Stimulated activated CD8-positive, alpha-beta memory T cell treated with anti-CD3 and anti-CD28 coated beads, Interleukin-15, amount 100 ng/mL, for 1 hour (primary cell): ENCODE measurements at places on chromosomes 16 and 17.
A peak's percentile ranks its signal among the peaks of the same experiment; 100 is the strongest.

- no peak for DNase-seq
Measured at GRCh38 chr16:6573577-6573976, 759.1 kb upstream of the RBFOX1 start.

DNA sequence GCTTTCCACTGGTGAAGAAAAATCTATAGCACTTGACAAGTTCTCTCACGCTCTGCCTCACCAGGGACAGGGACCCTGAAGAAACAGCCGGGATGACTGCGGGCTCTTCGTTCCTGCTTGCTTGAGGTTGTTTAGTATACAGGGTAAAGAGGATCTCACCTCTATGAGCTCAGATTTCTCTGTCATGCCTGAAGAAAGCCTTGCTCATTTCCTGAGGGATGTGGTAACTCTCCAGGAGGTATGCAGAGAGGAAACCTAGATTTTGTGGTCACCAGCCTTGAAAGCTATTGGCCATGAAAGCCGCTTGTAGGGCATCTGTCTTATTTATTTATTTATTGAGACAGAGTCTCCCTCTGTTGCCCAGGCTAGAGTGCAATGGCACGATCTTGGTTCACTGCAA lies 23.2 kb downstream of the USP43 start:
- DNase-seq: no peak

- no peak for DNase-seq
Measured at GRCh38 chr16:83201748-83202147, 575.0 kb downstream of the CDH13 start.

- no peak for DNase-seq
Measured at GRCh38 chr17:6706996-6707395, 6.2 kb downstream of the SLC13A5 start.

DNA sequence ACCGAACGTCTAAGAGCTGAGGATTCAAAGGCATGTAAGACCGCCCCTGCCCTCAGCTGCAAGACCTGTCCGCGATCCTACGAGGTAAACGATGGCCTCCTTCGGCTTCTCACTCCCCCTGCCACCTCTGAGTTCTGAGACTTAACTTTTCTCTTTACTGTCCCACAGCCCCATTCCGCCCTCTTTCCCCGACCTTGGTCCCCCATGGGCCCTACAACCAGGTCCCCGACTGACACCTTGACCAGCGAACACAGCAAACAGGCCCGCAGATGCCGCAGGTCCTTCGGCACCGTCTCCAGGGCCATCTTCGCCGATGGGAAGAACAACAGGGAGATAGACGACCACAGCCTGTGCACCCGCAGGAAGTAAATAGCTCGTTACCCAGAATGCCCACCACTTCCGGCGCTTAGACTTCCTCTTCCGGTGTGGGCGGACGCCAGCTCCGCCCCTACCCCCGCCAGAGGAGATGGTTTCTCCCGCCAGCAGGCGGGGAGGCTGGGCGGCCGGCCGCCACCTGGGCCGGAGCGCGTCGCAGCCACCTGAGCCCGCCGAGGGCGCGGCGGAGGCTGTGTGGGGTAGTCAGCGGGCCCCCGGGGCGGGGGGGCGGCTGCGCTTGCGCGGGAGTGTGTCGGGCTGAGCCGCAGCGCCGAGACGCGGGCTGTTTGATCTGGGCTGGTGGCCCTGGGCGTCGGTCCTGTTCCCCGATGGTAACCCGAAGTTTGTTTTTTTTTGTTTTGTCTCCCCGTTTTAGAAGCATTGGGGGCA lies at the start of gene SUPT4H1:
Gene SUPT4H1, minus strand, starts transcription at position 371 of the 765 bp plus-strand sequence. Its CDS starts 66 bp downstream, at position 305.
- peak; percentile 72 for DNase-seq

- no peak for DNase-seq
Measured at GRCh38 chr17:75843577-75844529, at the start of gene UNC13D. Gene UNC13D (minus strand): TSS chr17:75844404. CDS start chr17:75844337, 67 bp downstream.

DNA sequence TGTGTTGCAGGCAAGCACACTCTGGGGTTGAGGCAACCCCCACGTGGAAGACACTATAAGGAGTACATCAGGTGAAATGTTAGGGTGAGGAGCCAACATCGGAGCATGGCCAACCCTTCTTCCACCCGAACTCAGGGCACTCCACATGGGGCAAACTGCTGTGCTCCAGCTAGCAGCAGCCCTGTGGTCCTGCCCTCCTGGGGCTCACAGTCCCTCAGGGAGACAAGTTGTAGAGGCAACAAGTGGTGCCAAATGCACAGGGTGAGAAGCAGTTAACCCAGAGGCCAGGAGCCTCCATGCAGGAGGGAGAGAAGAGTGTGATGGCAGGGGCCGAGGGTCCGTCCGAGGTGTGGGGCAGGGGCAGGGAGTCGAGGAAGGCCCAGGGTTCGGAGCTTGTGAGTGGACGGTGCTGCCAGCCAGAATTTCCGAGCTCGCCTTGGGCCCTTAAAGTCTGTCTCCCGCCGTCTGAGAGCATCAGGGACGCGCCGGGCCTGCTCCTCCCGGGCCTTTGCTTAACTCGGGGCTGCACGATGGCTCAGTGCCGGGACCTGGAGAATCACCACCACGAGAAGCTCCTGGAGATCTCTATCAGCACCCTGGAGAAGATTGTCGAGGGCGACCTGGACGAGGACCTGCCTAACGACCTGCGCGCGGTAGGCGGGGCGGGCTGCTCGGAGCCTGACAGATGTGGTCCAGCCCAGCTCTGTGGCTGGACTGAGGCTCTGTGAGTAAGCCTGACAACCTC lies 32.3 kb downstream of the ATPAF2 start:
- no peak for DNase-seq

DNA sequence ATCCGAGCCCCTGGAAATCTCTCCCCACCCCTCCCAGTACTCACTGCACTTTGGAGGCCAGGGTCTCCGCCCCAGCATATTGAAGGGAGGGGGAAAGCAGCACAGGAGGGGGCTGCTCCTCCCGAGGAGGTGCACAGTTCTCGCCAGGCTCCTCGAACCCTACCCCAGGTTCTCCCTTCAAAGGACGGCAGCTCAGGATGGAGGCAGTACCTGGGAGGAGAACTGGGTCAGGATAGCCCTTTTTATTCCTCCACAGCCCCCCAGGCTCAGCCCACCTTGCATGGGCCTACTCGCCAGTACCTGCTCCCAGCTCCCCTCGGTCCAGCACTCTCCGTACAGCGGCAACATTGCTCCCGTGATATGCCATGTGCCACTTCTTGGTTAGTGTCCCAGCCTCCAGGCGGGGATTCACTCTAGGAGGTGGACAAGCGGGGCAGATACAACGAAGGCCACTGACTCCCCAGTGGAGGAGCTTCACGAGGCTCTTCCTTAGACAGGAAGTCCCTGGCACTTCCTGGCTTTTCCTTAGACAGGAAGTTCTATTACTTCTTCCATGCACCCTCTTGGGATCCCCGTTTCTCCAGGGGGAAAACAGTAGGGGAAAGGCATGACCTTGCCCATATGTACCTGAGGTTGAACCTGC lies 2.1 kb upstream of the GPS2 start:
- no peak for DNase-seq

GRCh38 chr16:87358696-87359095 lies 24.9 kb downstream of the FBXO31 start:
- no peak for DNase-seq

- DNase-seq: peak; percentile 37
Measured at GRCh38 chr17:21125862-21126261, 902 bp upstream of the DHRS7B start.

- no peak for DNase-seq
Measured at GRCh38 chr17:43814714-43815113, 18.2 kb downstream of the MPP3 start.
